Stimulated activated CD4-positive, alpha-beta T cell treated with anti-CD3 and anti-CD28 coated beads, Interleukin-15, amount 100 ng/mL, for 48 hours (primary cell): ENCODE measurements at places on chromosomes 6 and 20.

DNA sequence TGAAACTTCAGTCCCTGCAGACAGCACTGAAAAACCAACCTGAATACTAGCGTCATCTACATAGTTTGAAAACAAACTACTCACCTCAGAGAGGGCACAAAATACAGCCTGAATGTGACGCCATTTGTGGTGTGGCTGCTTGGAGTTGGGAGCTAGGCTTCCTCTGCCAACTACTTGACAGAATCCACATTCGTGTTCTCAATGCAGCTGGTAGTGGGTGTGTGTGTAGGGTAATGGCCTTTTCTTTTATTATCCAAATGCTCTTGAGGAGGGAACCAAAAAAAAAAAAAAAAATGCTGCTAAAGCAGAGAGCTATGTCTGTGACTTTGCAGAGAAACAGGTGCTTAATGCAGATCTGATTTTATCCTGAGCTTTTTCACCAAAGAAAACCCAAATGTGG, 207.8 kb downstream of the OTOR start:
- no peak for DNase-seq

DNA sequence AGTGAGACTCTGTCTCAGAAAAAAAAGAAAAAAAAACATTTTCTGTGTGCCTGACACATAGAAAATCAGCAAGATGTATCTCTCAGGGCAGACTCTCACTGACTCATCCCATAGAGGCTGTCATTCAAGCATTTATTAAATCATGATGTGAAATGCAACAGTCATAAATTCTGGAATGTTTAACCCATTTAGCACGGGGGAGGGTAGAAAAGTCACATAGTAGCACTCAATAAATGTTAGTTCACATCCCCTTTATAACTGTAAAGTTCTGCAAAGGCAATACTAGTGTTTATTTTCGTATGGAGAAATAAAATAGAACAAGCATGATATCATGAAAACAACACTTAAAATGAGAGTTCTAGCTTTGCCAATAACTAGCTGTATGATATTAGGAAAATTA, 15.5 kb upstream of the CARMIL1 start:
- DNase-seq: no peak

GRCh38 chr6:109672175-109672574, 18.8 kb downstream of the AK9 start:
- DNase-seq: no peak

GRCh38 chr6:27865850-27866356, 46.3 kb downstream of the OR2B2 start:
- no peak for DNase-seq

DNA sequence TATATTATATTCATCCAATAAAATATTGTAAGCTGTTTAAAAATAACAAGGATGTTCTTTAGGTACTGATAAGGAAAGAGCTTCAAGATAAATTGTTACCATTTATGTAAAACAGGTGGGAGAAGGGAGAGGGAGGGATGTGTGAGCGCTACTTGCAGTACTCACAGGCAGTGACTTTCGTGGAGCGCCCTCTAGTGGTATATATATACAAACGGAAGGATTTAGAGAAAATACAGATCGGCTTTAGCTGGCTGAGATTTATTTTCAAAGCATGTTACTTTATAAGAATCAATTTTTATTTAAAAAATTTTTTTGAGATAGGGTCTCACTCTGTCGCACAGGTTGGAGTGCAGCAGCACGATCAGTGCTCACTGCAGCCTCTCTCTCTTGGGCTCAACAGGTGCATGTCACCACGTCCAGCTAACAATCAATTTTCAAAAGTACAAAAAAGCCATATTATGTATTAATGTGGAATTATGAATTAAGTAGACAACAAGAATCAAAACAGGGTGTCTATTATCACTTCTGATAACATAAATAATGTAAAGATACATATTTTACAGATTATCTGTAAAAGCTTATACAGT, 3.3 kb upstream of the MOG start:
- DNase-seq: peak; percentile 14

- no peak for DNase-seq
Measured at GRCh38 chr20:23454816-23455215, 2.1 kb upstream of the CST11 start.

- DNase-seq: no peak
Measured at GRCh38 chr20:57655809-57656155, 35.6 kb upstream of the ZBP1 start.

- no peak for DNase-seq
Measured at GRCh38 chr6:89874438-89874837, 19.8 kb upstream of the GJA10 start.

DNA sequence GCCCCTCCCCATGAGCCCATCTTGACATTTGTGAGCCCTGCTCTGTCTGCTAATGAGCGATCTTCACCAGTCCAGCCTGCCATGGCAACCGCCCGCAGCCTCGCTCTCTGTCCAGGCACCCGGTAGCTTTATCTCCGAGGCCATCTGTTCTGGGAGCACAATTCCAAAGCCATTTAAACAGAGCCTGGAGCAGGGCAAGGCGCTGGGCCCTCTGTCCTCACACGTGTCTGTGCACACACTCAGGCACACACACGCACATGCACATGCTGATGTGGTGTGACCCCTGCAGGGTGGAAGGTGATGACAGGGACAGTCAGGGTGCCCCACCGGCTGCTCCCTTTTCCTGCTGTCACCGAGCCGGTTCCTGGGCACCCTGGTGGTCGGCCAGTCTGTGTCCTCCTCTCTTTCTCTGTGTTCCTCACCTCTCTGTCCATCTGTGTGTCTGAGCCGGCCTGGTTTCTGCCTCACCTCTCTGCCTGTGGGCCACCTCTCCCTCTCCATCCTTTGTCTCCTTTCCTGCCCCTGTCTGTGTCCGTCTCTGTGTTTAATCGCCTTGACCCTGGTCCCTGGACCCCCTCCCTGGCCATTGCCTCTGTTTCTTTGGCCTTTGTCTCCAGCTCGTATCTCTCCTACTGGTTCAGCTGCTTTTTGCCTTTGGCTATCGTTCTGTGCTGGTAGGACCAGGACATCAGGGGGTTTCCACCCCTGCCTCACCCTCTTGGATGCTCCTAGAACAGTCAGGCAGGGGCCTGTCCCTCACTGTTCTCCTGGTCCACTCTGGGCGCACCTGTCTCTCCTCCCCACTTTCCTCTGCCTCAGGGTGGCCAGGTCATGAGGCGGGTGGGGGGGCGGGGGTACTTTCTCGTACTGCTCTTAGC, 8.8 kb upstream of the MYT1 start:
- no peak for DNase-seq

DNA sequence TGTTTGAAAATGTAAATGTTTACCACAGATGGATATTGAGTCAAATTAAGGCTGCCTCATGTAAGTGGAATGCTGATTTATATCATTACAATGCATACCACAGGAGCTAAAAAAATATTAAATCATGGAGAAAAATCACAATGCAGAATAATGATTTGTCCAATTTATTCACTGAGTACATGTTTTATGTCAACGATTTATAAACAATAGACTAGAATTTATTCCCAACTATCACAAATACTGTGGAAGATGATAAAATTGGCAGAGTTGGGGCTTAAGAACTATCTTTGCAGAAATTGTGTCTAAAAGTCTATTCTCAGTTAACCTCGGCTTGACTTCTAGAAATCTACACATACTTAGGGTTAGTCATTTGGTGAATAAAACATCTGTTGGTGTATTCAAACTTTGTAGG, 472.1 kb upstream of the MARCKS start:
- DNase-seq: no peak

DNA sequence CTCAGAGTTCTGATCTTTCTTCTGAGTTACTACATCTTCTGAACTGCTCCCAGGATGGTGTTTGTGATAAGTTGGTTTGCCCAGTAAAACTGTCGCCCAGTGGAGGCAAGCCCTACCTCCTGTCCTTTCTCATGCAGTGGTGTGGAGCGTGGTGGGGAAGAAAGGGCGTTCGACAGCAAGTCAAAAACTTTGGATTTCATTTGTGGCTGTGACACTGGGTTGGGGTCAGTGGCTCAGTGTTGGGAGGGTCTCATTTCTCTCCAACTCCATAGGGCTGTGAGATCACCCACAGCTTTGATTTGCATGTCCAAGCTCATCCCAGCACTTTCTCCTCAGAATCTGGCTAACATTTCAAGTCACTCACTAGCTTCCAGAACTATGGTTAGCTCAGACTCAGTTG, 17.5 kb upstream of the SLC22A2 start:
- no peak for DNase-seq

DNA sequence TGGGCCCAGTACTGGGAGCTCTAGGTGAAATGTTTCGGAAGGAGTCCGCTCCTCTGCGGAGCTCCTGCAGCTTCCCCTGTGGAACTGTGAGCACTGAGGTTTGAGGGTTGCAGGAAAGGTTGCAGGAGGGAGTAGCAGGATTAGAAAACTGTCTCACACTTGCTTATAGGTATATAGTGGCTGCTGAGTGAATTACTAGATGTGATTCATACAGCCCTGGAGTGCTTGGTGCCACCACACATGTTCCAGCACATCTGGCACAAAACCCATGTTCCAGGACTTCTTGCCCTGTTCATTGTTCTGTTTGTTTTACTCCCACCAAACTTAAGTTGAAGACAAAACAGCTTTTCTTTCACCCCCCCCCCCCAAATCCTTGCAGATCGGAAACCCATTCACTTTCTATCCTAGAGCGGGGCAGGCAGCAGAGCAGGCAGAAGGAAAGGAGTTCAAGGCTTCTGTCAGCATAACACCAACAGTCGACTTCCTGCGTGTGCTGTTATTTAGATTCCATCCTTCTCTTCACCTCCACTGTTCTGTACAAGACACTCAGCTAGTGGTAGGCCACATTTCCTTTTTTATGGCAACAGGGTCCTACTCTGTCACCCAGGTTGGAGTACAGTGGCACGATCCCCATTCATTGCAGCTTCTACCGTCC, 669 bp upstream of the PEX6 start:
- no peak for DNase-seq

DNA sequence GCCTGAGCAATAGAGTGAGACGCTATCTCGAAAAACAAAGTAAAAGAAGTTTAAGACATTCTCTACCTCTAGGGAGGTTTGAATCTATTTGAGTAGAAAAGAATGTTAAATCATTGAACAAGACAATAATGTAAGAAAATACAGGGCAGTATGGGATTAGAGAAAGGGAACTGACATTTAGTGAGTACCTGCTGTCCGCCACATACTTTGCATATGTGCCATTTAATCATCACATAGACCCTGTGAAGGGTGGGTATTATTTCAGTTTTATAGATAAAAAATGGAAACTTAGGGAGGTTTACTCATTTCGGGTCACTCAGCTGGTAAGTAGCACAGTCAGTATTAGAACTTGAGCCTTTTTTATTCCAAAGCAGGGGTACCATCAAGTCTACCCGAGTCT, 31.4 kb downstream of the STK4 start:
- no peak for DNase-seq

DNA sequence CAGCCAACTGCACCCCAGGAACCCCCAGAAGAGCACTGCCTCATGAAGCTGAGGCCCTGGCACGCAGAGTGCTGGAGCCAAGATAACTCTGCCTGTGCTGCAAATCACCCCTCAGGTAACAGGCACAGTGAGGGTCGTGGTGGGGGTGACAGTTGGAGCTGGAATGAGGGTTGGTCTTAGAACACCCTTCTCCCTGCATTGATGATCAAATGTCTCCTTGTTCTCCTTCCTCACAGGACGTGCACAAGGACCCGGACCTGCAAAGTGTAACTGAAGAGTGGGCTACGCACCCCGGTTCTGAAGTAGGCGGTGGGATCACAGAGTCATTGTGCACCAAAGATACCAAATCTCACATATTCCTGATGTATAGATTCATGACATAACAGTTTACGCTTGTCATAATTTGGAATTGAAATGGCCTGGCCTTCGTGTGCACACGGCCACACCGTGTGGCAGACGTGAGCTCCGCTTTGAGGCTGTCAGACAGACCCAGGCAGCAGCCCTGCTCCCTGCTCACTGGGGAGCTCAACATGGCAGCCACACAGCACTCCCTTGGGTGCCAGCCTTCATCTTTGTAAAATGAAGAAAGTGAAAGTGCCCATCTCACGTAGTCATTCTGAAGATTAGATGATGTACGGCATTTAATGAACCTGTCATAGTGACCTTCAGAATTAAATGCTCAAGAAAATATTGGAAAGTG, 8.8 kb downstream of the THBS2 start:
- DNase-seq: no peak

DNA sequence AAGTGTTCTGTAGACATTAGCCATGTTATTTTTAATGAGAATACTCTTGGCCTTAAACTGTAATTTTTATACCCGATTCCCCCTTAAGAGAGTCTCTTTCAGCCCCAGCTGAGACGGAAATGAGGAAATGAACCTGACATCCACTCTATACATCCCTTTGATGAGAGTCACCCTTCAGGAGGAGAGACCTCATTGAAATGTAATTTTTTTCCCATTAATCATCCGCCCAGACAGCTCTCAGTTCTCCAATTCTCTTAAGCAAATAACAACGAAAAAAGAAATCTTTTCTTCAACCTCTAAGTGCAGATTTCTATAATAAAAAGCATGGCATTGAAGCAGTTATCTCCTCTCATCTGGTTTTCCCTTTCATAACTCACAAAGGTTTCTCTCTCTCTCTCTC, 243.8 kb upstream of the PMEPA1 start:
- DNase-seq: no peak
